ENCODE measurements at places on chromosomes 13 and 19. TPM values are rescaled to one million over a fixed set of nuclear protein-coding genes. Genes with fewer than 3 reads are reported as not detected.

KLF12 gene
- 4.7 TPM for total RNA-seq

LRRC8E gene
- total RNA-seq: 6.3 TPM

KLK7 gene
- not detected for total RNA-seq

ZNF865 gene
- 0.43 TPM for total RNA-seq

CHAMP1 gene
- total RNA-seq: 8.7 TPM

SBK3 gene
- 0.09 TPM for total RNA-seq

MAP4K1 gene
- total RNA-seq: 0.37 TPM

ZNF625 gene
- 12.5 TPM for total RNA-seq

MAST1 gene
- 0.18 TPM for total RNA-seq

TNFSF9 gene
- 0.37 TPM for total RNA-seq

CYP4F8 gene
- 0.14 TPM for total RNA-seq

POLR1G gene
- total RNA-seq: 5.4 TPM

All from smooth muscle cell of bladder (primary cell).